Caco-2 (cell line): ENCODE measurements at places on chromosomes 3 and 15.

- DNase-seq = no peak
Observed at GRCh38 chr3:71600646-71601288, 17.2 kb upstream of the FOXP1 start.

DNA sequence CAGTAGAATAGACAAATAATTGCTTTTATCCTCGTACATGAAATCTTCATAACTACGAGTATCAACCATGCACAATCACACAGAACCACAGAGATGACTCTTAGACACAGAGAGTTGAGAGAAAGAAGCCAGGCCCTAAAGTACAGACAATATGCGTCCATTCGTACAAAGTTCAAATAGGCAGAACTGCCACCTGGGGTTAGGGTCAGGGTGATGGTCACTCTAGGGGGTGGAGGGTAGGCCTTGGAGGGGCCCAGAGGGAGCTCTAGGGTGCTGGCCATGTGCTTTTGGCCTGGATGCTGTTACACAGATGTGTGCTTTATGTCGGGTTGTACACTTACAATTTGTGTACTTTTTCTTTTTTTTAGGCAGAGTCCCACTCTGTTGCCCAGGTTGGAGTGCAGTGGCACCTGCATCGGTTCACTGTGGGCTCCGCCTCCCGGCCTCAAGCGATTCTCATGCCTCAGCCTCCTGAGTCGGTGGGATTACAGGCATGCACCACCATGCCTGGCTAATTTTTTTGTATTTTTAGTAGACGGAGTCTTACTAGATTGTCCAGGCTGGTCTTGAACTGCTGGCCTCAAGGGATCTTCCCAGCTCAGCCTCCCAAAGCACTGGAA lies 65.9 kb upstream of the KLF13 start:
- no peak for DNase-seq

DNA sequence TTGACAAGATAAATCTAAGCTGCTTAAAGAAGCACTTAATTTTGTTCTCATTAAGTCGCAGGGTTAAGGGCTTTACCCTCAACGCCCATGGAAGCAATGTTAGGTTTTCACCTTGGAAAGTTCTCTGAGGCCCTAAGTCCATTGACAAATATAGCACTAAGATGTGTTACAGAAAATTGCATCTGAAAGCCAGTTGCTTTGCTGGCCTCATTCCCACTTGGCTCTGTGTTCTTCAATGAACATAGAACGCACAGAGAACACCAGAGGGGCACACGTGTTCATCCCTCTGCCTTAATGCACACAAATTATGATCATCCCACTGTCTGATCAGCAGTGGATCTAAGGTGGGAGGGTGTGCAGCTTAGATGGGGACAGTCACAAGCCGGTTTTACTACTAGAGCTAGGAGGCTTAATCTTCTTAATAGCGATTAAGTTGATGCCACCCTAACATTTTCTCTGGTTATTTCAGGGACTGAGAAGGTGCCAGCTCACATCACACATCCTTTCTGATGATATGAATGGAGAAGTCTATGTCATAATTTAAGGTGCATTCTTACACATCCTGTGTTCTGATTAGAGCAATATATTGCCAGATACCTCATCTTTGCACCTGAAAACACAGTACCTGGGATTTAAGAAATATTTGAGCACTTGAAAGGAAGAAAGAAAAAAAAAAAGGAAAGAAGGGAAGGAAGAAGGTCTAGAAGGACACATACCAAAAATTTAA lies 224.4 kb upstream of the ICE2 start:
- no peak for DNase-seq

- no peak for DNase-seq
Observed at GRCh38 chr3:133962849-133963248, 66.9 kb downstream of the SLCO2A1 start.

- no peak for DNase-seq
Observed at GRCh38 chr3:69236812-69237707, 114.7 kb upstream of the LMOD3 start.

GRCh38 chr15:67241132-67241855 lies 13.2 kb downstream of the AAGAB start:
- DNase-seq = no peak

DNA sequence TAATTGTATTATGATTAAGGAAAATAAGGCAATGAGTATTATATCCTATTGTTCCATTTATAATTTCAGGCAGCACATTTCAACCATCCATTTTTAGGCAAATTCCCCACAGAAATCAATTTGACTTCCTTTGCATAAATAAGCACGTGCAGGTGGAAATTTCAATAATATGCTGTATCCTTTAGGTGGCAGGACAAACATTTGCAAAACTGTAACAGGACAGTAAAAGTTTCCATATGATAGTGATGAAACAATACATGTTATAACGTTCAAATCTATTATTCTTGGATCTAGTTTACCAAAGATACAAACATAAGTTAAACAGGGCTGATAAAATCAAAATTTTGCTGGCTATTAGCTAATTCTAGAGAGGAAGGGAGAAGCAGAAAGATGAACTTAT lies 8.5 kb downstream of the UACA start:
- DNase-seq = no peak

GRCh38 chr3:8972639-8973038 lies 9.4 kb upstream of the RAD18 start:
- DNase-seq = no peak

GRCh38 chr15:64009241-64009640 lies 37.0 kb downstream of the DAPK2 start:
- DNase-seq = no peak

DNA sequence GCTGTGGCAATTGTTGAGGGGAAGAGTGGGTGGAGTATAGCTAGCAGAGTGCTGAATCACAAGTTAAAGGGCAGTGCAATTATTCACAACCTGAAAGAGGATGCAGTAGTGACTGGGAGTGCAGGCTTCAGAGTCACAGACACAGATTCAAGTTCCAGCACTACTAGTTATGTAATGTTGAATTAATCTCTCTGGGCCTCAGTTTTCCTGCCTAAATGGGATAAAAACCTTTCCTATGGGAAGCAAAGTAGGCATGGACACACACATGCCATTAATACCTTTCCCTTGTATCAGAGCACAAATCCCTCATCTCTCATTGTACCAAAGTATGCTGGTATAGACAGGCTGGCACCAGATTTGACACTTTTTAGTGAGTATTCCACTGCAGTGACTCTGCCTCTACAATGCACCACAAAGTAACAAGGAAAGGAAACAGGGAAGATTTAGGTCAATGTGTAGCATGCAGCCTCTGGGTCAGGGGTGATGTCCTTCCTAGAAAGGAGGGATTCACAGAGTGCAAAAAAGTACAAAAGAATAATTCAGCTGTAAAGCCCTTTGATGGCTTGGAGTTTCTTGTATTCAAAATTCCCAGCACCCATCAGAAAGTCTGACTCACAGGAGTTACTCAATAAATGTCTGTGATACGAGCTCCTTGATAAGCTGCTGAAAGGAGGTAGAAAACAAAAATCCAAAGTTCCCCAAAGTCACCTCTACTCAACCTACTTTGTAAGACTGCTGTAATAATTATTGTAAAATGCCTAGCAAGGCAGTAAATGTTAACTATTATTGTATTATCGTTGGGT lies 507.5 kb upstream of the TGFBR2 start:
- no peak for DNase-seq

- DNase-seq = peak; percentile 44
Observed at GRCh38 chr15:90035095-90035839, 34.1 kb downstream of the ZNF710 start.

DNA sequence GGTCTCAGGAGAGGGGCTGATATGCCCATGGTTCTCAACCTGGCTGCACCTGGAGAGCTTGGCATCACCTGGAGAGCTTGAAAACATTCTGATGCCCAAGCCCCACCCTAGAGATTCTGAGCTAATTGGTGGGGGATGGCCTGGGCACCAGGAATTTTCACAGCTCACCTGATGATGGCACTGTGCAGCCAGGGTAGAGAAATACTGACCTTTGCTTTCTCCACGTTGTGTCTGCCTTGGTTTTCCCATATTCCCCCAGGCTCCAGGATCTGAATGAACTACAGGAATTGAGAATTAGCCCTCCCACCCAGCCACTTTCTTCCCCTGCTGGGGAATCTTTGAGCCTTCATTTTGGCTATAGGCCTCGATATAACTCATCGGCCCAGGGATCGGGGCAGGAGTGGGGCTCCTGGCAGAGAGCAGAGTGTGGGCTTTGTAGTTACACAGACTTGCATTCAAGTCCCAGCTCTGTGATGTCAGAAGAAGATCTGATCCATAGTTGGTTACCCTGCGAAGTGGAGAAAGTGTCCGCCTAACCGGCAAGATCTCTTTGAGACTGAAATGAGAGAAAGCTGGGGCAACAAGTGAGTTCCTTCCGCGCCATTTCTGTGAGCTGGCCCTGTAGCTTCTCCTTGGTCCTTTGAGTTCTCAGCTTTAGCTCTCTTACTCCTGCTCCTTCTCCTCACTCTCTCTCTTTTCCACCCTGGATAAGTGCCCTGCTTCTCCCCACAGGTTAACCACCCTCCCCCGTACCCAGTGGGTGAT lies 33.1 kb upstream of the UBE2Q2 start:
- peak; percentile 66 for DNase-seq

GRCh38 chr3:77620009-77620408 lies 580.1 kb downstream of the ROBO2 start:
- no peak for DNase-seq

DNA sequence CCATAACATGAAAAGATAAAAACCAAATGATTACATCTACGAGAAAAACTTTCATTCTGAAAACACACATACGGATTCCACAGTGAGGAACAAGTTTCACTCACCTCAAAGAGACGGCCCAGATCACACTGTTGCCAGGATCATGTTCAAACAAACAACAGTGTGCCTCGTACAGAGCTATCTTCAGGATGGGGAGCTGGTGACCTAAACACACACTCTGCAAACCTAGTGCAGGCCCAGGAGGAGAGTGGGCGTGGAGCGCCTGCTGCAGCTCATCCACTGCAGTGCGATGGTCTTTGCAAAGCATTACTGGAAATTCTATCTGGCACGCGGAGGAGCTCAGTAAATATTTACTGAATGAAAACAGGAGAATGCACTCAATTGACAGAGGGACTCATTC lies 38.5 kb downstream of the TAMM41 start:
- no peak for DNase-seq

- no peak for DNase-seq
Observed at GRCh38 chr3:165903885-165904630, 66.8 kb upstream of the BCHE start.

- no peak for DNase-seq
Observed at GRCh38 chr3:2540115-2540514, 441.4 kb downstream of the CNTN4 start.

- no peak for DNase-seq
Observed at GRCh38 chr3:9955611-9956352, 3.6 kb upstream of the PRRT3 start.

GRCh38 chr15:99738021-99738847 lies 5.0 kb upstream of the LYSMD4 start:
- no peak for DNase-seq

DNA sequence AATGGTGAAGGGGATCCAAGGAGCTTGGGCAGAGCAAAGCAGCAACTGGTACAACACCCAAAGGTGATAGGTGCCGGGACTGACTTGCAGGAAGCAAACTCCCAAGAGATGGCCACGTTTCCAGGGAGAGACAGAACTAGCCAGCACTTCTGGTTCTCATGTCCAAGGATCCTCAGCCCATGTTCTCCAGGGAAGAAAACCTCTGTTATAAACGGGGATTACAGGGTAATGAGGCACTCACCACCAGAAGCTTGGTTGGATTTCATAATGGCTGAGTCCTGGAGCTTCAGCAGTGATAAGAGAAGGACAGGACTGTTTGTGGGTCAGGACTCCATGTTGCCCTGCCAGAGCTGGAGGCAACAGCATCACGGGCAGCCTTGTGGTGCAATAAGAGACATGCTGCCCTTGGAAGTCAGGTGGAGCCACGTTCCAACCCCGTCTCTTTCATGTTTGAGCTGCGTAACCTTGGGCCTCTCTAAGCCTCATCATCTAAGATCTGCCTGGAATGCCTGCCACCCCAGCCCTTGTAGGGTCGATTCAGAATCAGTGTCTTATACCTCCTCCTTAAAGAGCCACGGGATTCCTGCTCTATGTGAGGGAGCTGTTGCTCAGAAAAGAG lies 181.0 kb downstream of the ABHD5 start:
- DNase-seq = no peak

- no peak for DNase-seq
Observed at GRCh38 chr3:138625707-138626365, 17.3 kb downstream of the FAIM start.

DNA sequence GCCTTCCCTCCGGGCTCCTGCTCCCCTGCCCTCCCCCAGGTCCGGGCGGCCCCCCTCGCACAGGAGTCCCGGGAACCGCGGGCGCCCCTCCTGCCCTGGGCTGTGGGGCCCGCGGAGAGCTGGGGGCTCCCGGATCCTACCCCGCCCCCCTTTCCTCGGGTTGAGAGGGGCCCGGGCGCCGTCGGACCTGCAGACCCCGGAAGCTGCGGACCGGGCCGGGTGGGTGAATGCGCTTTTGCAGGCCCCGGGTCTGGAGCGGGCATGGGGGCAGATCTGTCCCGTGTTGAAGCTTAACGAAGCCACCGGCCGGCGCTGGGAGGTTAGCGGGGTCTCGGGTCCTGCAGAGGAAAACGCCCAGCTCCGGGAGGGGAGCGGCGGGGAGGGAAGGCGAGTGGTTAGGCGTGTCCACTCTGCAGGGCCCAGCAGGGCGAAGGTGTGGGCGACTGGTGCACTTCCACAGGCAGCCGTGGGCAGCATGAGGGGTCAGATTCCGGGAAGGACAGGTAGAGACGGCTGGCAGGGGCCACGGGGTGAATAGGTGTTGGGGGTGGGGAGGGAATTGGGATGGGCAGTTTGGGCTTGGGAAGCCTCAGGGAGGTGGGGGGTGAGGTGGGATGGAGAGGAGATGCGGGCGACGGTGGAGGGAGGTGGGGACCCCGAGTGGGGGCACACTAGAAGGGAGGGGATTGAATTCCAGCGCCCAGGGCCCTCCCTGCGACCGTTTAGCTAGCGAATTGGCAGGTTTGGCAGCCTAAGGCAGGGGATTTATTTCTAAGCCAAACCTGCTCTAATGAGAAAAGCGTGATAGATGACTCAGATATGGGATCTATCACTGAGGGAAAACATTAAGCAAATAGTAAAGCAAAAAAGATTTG lies 635 bp downstream of the CD276 start:
- peak; percentile 47 for DNase-seq
